ENCODE measurements at places on chromosomes 2 and 18.

DNA sequence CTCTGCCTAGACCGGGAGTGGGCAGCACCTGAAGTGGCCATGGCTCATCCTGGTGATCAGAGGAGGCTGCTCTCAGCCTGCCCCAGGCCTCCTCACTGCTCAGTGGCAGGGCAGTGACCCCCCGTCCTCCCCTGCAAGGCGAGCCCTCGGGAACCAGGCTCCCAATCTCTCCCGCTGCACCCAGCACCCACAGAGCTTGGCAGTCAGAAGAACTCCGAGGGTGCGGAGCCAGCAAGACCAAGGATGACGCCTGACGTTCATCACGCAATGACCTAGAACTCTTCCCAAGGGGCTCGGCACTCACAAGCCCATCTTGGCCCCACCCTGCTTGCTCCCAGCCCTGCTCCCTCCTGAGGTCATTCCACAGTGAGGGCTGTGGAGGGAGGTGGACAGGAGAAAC lies 189.8 kb upstream of the SALL3 start:
- no peak for DNase-seq

DNA sequence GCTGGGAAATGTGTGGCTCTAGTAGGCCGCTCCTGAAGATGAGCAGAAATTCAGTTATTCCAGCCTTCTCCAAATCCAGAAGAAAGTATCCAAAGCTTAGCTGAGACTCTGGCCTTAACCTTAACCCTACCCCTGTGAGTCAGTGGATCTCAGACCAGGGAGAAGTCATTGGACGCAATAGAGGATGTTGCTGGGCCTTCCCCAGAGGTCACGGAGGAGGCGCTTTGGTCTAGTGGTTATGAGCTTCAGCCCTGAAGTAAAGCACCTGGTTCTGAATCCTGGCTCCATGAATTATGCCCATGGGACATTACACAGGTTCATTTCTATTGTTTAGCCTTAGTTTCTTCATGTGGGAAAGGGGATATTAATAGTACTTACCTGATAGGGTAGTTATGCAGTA lies 24.0 kb downstream of the PKDCC start:
- DNase-seq: no peak

DNA sequence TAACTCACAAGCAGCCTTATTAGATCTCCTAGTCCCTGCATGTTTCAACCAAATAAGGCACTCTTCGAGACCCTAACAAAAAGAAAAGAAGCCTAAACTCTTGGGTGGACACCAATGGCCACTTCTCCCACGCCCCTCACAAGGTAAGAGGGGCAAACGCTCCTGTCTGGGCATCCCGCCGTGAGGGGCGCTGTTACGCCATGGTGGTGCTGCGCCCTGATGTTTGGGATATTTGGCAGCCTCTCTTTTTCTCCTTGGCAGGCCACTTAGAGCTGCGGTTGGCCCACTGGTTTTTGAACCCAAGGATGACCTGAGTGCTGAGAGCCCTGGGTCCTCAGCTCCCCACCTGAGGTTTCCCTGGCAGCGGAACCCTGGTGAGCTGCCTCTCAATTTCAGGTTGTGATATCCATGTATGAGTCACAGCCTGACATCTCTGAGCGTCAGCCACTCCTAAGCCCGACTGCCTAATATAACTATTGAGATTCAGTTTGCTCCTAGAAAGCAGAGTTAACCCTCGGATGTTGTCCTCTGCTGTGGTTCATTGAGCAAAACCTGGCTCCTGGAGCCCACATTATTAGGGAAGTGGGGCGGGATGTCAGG lies 103.3 kb downstream of the COL6A3 start:
- no peak for DNase-seq

- DNase-seq: no peak
Observed at GRCh38 chr2:120759543-120760331, 24.1 kb downstream of the GLI2 start.

DNA sequence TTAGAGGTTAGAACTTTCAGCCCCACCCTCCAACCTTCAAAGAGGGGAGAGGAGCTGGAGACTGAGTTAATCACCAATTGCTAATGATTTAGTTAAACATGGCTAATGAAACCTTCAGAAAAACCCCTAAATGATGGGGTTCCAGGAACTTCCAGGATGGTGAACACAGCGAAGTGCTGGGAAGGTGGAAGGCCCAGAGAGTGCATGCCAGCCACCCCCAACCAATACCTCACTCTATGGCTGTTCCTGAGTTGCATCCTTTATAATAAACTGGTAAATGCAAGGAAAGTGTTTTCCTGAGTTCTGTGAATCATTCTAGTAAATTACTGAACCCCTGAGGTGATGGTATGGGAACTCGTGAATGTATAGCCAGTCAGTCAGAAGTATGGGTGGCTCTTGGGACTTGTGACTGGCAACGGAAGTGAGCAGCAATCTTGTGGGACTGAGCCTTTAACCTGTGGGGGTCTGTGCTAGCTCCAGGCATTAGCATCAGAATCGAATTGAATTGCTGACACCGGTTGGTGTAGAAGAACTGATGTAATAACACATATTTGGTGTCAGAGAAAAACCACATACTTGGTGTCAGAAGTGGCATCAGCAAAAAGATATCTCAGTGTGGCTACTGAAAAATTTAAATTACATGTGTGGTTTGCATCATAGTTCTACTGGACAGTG lies 37.4 kb downstream of the NPHP1 start:
- DNase-seq: no peak

DNA sequence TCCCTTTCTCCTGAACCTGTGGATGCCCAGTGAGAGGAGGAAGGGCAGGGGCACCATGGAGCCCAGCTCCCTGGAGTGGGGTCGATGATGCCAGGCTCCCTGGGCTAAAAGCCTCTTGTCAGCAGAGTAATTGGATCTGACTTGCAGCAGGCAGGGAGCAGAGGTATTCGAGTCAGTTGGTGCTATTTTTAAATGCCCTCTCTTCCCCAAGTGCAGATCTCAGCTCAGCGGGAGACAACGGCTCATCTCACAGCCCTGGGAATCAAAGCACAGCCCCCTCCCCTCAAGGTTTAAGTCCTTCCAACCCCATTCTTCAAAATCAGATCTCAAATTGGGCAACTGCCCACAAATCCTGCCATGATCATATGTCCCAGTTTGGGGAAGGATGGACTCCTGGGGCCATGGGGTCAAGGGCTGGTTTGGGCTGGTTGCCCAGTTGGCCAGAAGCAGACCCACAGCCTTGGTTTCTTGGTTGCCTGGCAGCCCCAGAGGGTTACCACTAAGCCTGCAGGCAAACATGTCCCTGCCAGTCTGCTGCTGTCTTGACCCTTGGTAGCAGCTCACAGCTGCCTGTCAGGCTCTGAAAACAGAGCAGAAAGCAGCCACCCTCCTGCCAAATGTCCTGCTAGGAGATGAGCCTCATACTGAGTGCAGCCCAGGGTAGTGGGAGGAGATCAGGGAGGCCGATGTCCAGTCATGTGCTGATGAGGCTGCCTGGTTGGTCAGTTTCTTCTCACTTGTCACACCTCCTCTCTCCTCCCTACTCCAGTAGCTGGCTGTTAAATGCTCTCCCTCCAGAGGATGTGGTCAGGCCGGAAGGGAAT lies 244.9 kb downstream of the LOXHD1 start:
- no peak for DNase-seq

- no peak for DNase-seq
Observed at GRCh38 chr18:59842947-59843346, 56.8 kb upstream of the PMAIP1 start.

- no peak for DNase-seq
Observed at GRCh38 chr2:48026865-48027264, 120.6 kb upstream of the FBXO11 start.

- no peak for DNase-seq
Observed at GRCh38 chr2:238851026-238851425, 3.1 kb downstream of the TWIST2 start.

- DNase-seq: no peak
Observed at GRCh38 chr2:241314226-241315092, 1.0 kb downstream of the HDLBP start.

DNA sequence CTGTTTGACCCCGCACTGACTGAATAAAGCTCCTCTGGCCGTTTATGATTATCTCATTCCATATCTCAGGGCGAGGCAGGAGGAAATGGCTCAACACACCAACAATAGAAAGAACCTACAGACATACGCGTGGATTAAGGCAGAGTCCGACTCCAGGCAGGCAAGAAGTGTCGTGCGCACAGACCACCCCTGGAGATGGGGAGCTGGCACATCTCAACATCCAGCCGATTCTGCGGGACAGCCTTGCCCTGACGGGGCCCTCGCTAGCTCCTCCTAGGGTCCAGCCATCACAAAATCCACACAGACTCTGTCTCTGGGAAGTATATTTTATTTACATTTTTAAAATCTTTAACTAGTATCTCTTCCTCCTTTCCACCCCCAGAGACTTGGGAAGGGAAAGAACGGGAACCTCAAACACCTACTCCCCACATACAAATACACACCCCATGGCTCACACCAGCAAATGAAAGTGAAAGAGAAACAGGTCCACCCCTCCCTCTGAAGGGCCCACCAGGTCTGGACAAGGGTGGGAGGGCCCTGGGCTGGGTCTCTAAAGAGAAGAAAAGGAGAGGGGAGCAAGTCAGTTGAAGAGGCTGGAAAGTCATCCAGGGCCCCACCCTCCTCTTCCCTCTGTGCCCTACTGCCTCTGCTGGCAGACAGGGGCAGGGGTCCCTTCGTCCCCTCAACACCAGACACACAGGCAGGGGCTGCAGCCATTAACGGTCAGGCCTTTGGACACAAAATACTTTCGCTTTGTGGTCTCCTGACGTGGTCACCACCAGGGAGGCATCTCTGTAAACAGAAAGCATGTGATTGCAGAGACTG lies 3.2 kb downstream of the GPBAR1 start:
- DNase-seq: no peak

DNA sequence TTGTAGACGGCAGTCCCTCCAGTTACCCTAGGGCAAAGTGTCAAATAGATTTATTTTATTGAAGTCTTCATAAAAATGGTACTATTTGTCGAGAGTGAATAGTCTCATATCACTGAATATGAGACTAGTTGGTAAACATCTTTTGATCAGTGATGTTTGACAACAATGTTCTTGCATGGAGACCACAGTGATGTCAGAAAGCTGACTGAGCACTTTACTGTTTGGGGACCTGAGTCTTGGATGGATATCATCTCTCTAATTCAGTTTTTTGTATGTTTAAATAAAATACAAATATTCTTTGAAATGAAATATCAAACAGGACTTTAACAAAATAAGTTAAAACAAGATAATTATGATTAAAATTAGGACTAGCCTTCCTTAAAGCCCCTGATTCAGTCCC lies 1315.4 kb upstream of the NRXN1 start:
- no peak for DNase-seq

GRCh38 chr2:33229646-33230045 lies 246.8 kb upstream of the RASGRP3 start:
- DNase-seq: no peak

DNA sequence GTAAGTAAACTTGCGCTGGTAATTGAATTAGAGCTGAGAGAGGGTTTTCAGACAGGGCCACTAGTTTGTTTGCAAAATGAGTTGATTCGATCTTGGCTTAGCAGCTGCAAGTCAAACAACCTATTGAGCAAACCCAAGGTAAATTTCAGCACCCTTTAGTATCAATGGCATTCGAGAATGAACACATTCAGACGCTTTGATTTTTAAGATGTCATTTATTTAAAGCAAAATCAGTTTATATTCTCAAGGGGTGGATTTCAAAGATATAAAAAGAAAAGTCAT lies 44.2 kb downstream of the TGIF1 start:
- DNase-seq: no peak

DNA sequence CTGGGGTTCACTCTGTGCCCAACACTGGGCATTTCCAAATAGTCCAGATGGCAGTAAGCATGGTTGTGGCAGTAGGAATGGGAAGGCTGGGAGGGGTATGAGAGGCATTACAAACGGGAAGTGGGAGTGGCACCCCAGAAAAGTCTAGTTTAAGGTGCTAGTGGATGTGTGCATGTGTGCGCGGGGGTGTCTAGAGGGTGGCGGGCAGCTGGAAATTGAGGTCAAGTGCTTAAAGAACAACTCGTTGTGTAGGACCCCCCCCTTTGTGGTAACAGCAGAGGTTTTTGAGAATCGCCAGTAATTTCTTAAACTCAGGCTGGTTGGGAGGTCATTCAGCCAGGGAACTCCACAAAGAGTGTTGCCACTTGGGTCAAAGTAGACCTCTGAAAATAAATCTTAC lies 69.9 kb downstream of the RHBDD1 start:
- DNase-seq: no peak

GRCh38 chr18:3675994-3676393 lies 226.0 kb downstream of the TGIF1 start:
- DNase-seq: no peak

DNA sequence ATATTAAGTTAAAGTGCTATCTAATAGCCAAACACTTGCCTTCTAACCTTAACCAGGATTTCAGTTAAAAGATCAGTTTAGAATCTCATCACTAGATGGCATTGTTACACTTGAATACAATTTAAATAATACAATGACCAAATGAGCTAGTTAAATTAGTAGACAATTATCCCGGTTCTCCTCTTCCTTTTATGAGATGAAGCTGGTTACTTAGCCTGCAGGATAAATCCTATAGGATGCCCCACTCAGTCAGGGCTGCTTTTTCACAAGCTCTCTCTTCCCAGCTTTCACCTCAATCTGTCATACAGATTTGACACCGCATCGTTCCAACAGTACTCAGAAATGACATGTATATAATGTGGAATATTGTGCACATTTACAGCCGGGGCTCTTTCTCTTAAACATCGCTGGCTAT lies 678.8 kb downstream of the KCNJ3 start:
- DNase-seq: no peak

- DNase-seq: no peak
Observed at GRCh38 chr18:79875531-79875919, 75.9 kb downstream of the SLC66A2 start.

- no peak for DNase-seq
Observed at GRCh38 chr2:233655043-233655442, 16.7 kb upstream of the UGT1A9 start.

DNA sequence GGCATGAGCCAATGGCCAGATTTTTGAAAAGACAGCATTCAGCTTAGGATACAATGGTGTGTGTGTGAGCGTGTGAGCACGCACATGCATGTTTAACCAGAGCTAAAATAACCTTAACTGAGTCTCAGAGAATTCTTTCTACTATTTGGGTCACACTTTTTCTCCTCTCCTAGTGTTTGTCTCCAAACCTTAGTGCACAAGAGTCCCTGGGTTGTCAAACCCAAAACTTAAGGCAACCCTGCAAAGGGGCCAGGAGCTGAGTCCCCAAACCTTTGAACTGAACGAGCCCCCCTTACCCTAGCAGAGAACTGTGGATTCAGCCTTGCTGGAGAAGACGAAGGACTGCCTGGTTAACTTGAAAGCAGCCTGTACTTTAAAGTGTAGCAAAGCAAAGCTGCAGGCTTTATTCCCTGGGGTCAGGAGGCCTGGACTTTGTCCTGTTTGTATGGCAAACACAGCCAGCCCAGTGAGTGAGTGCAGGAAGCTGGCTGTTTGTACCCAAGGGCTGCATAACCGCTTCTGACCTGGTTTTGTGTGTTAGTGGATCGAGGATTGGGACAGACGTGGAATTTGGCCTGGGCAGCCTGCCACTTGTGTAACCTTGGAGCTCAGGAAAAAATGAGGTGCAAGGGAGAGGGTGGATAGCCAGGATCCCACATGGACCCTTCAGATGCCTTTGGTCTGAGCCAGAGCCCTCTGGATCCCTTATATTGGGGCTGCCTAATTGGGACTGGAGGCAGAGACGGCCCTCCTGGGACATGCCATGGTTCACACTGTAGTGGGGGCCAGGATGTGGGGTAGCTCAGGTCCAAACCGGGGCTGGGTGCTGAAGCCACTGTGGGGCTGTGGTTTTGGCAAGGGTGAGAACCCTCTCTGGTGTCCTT lies 6.4 kb upstream of the PSMD1 start:
- no peak for DNase-seq

- no peak for DNase-seq
Observed at GRCh38 chr18:3590096-3590630, 140.2 kb downstream of the TGIF1 start.

GRCh38 chr2:20544153-20544747 lies 97.4 kb downstream of the RHOB start:
- no peak for DNase-seq

All from HS-27A (cell line).